Stimulated activated CD8-positive, alpha-beta memory T cell treated with anti-CD3 and anti-CD28 coated beads, Interleukin-4, amount 100 ng/mL, for 1 hour (primary cell): ENCODE measurements at places on chromosomes 7 and 10.

- no peak for DNase-seq
These were observed 471.7 kb upstream of the GHITM start for GRCh38 chr10:83667594-83667993.

GRCh38 chr10:4947635-4948596 lies 15.3 kb upstream of the AKR1C1 start:
- DNase-seq, result no peak

- no peak for DNase-seq
These were observed 26.0 kb downstream of the EN2 start for GRCh38 chr7:155483868-155484325.

GRCh38 chr7:22787951-22788350 lies 34.7 kb downstream of the TOMM7 start:
- DNase-seq, result no peak

GRCh38 chr7:22214000-22214399 lies 143.0 kb downstream of the RAPGEF5 start:
- DNase-seq, result no peak

DNA sequence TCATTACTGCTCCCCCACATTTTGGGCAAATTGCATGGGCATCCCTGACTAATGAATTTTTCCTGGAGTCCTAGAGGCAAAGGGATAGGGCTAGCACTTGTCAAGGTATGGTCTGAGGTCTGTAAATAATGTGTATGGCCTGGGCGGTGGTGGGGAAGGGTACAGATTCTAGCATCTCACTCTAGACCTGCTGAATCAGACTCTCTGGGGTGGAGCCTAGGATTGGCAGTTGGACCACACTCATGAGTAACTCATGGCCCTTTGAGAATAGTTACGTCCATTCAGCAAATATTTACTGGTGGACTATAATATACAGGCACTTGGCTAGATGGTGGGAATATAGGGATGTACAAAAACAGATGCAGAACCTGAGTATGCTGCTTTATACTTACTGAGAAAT lies 118.0 kb downstream of the CELF2 start:
- DNase-seq, result no peak

- no peak for DNase-seq
These were observed 441 bp downstream of the FZD8 start for GRCh38 chr10:35641676-35642034.

- no peak for DNase-seq
These were observed 339.3 kb upstream of the POM121L12 start for GRCh38 chr7:52695973-52696595.

GRCh38 chr10:4770801-4771553 lies 55.0 kb upstream of the AKR1E2 start:
- DNase-seq, result no peak

GRCh38 chr7:148142660-148143248 lies 447.8 kb upstream of the C7orf33 start:
- no peak for DNase-seq

DNA sequence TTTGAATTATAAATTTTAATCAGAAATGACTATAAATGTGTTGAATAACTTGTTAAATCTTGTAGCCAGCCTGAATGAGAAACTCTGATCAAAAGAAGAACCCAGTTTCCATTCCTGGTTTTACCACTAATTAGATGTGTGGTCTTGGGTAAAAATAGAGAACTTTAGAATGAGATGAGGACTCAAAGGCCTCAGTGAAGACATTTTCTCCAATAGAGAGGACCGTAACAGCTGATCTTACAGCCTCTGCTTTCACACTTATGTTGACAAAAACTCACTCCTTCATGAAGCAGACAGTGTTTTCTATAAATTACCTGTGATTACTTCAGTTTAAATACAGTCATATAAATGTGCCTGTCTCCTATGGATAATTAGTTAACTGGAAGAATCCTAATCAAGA lies 200.1 kb upstream of the MEOX2 start:
- DNase-seq, result no peak

- DNase-seq, result no peak
These were observed 56.3 kb upstream of the ITPRID1 start for GRCh38 chr7:31457551-31457950.

DNA sequence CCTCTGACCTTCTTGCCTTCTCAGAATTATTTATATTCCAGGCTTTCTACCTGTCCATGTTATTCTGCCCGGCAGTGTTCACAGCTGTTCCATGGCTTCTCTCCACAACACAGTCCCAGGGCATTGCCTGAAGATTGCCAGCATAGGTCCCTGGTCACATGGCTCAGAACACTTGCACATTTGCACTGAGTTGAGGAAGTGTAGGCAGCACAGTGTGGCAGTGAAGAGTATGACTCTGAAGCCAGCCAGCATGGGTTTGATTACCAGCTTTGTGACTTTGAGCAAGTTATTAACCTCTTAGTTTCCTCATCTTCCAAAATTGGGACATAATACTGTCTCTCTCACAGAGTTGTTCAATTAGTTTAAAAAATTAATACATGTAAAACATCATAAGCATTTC lies 73.2 kb upstream of the NEUROD6 start:
- no peak for DNase-seq

GRCh38 chr10:50470345-50470744 lies 153.4 kb downstream of the SGMS1 start:
- no peak for DNase-seq
